ENCODE measurements at places on chromosomes 1 and 21.

DNA sequence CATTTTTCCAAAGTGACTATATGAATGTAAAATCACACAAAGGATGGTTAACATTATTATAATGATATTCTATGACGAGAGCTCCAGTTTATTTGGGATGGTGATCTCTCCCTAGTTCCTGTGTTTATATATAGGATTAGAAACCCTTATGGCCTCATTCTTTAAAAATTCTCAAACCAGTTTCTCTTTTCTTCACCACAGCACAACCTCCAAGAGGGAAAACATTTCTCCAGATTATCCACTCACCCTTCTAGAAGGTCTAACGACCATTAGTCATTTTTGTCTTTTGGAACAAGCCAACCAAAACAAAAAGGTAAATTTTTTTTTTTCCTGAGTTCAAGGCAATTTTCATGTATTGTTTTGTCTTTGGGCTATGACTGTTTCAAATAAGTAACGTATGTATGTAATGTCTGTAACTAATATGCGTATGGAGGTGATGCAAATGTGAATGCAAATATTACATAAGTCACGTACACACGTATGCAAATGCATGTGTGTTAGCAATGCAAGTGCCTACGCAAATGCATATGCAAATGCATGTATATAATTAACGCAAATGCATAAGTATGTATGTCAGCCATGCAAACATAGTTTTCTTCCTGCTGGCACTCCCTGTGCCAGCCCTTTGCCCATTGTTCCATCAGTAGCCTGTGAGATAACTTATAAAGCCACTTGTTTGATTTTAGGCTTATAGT, 72.5 kb upstream of the MORC3 start:
- no peak for DNase-seq

GRCh38 chr1:208065862-208066261, 154.9 kb upstream of the CD34 start:
- no peak for DNase-seq

GRCh38 chr1:24970399-24970753, 40.3 kb upstream of the RUNX3 start:
- DNase-seq, result no peak

- no peak for DNase-seq
These were observed 90.7 kb downstream of the CDC7 start for GRCh38 chr1:91591175-91591974.

GRCh38 chr21:15809818-15810217, 80.0 kb downstream of the USP25 start:
- no peak for DNase-seq

GRCh38 chr1:219566951-219567947, 45.7 kb downstream of the ZC3H11B start:
- DNase-seq, result no peak

DNA sequence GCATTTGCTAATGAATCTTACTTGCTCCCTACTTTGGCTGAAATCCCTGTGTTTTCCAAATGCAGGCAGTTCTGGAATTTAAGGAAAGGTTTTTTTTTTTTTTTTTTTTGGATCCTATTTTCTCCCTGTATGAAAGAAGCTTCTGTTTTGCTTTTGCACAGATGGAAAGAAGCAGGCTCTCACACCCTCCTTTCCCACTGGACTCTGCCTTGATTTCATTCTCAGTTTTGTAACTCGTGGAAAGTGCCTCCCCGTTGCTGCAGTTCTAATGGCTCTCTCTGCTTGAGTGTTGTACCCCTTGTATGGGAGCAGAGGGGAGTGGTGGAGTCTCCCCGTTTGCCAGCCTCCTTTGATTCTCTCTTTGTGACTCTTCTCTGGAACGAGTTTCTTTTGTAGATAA, 291.9 kb downstream of the CAMTA1 start:
- DNase-seq, result no peak

GRCh38 chr1:61183471-61184039, 101.2 kb downstream of the NFIA start:
- DNase-seq, result no peak
